NCI-H748 treated with DMSO at 0.1 percent for 48 hours (cell line): ENCODE measurements at places on chromosomes 4 and X.

DNA sequence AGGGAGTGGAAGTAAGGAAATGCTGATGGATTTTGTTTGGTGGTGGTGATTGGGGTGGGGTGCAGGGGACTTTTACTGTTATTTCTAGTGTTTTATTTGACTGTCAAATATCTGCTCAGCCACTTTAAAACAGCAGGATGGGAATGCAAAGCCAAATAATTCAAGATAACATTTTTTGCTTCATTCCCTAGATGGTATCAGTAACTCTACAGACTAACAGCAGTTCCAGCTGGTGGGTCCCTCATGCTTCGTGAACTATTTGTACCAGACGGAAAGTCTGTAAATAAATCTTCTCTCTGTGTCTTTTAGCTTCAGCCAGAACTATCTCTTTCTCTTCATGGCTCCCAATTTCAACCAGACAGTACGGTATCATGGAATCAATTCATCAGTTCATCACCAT, 27.5 kb downstream of the GPR143 start:
- no peak for DNase-seq

GRCh38 chrX:77505227-77505626, 58.0 kb downstream of the FGF16 start:
- DNase-seq, result no peak

DNA sequence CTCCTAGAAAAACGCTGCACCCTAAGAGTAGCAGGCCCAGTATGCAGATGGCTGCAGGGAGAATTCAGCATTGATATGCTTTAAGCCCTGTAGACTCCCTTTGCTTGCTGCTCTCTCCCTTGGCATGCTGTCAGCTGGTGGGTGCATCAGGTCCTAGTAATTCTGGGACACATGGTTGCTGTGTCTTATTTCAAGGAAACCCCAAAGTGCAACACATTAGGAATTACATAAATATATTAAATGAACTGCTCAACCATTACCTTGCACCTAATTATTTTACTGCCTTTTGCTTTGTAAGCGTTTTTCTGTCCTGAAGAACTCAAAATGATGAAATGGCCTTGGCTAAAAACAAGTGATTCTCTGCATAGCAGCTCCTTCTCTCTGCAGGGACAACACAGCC, 516.3 kb downstream of the ZIC3 start:
- DNase-seq, result no peak

DNA sequence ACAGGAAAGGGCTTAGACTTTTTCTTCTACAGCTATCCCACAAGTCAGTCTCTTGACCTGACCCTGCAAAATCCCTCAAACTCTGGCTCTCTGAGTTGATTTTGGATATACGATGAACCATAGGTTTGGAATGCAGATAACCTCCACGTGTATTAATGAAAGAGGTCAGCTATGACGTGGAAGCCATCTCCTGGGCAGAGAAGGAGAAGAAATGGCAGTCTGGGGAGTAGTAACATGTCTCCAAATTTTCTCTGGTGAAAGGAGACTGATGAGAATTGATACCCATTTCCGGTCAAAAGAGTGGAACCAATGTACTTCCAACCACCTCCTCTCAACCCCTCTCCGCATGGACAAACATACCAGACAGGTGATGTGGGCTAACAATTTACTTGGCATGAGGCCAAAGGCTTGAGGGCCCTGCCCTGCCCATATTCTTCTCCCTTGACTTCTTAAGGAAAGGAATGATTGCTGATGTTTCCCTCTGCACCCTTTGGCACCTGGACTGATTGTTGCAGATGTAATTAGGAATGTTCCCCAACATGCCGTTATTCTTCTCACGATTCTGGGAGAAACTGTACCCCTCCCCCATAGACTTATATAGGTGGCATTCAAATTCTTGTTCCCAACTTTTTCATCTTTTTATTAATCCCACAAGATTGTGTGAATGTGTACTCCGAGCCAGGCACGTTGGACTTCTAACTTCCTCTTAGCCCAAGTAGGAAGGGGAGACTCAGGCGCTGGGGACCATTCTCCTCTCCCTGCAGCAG, 580 bp upstream of the PLS3 start:
- DNase-seq, result peak; percentile 49

DNA sequence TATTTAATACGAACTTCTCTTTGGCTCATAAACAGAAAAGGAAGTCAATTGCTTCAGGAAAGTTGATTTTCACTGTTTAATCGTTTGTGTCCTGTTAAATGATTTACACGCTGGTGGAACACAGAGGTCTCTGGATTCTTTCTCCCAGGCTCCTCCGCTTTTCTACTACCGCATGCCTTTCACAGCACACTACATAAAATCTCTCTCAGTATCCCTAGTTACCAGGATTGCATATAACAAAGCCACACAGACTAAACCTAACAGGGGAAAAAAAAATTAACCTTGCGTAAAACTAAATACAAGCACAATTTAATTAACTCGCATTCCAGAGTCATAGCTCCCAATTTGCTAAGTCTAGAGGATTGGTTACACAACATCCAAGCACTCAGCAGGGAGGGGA, 133.9 kb downstream of the CORIN start:
- DNase-seq, result no peak

DNA sequence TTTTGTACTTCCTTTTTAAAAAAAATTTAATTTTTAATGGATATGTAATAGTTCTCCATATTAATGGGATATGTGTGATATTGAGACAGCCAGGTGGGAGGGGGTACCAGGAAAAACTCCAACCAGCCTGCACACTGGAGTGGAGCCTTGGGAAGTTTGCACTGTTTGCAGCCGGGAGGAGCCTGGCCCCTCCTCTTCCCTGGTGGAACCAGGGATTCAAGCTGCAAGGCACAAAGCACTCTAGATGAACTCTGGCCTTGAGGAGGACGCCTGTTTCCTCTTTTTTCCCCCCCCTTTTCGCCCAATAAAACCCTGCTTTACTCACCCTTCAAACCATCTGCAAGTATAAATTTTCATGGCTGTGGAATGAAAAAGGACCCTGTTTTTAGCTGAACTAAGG, 48.2 kb upstream of the GC start:
- DNase-seq, result no peak

DNA sequence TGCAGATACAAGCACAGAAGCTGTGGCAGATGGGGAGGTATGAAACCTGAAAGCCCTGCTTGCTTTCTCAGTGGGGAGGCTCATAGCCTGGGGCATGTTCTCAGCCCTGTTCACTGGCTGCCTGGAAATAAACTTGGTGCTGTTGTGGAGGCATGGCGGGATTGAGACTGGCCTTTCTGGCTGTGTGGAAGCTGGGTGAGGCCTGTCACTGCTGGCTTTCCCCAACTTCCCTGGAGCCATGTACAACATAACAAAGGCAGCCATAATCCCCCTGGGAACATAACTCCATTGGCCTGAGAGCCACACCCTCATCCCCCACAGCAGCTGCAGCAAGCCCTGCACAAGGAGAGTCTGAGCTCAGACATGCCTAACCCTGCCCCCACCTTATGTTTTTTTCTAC, 237.7 kb upstream of the TLL1 start:
- DNase-seq, result no peak

GRCh38 chrX:40845331-40845911, 110.1 kb upstream of the MED14 start:
- DNase-seq, result no peak

DNA sequence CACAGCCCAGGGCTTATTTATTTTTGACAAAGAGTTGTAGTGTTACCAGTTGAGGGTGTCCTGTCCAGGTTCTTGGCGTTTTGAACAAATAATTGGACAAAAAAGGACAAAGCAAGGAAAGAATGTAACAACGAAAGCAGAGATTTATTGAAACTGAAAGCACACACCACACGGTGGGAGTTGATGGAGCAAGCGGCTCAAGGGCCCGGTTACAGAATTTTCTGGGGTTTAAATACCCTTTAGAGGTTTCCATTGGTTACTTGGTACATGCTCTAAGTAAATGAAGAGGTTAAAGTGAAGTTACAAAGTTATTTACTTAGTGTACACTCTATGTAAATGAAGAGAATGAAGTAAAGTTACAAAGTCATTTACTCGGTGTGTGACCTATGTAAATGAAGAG, 27.8 kb upstream of the OPHN1 start:
- no peak for DNase-seq

GRCh38 chr4:123350191-123350544, 46.4 kb upstream of the SPRY1 start:
- DNase-seq, result peak; percentile 1

GRCh38 chrX:19810802-19811201, 76.6 kb downstream of the SH3KBP1 start:
- no peak for DNase-seq

GRCh38 chr4:146477054-146477453, 44.7 kb downstream of the SLC10A7 start:
- no peak for DNase-seq

DNA sequence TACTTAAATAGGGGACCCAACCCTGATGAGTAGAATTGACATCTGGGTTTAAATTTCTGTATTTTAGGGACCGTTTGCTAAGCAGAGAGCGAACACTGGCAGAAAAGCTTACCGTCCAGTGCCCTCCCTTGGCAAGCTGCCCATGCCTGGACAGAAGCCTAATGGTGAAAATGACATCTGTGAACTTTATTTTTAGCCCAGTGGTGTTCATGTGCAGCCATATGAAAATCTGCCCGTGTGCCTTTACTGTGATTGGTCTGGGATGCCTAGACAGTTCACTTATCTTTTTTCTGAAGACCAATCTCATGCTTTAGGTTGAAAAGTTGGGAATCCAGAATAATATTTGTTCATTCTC, 1.1 kb downstream of the STBD1 start:
- DNase-seq, result no peak

DNA sequence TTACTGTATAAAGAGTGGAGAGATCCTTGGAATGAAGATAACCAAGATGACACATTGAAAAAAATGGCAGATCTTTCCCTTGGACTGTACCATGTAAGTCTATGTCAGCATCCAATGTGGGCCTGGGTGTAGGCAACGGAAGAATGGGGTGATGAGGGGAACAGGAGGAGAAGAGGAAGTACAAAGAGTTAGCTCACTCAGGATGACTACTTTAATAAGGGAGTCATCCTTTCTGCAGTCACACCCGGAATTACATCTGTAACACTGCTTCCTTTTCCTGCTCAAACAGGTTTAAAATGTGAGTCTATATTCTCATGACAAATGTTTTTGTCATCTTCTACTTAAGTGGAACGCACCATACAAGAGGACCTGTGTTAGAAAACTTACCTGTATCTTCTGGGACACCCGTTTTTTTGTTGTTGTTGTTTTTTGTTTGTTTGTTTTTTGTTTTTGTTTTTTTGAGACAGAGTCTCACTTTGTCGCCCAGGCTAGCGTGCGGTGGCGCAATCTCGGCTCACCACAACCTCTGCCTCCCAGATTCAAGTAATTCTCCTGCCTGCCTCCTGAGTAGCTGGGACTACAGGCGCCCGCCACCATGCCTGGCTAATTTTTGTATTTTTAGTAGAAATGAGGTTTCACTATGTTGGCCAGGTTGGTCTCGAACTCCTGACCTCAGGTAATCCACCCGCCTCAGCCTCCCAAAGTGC, 18.0 kb downstream of the HPSE start:
- no peak for DNase-seq

DNA sequence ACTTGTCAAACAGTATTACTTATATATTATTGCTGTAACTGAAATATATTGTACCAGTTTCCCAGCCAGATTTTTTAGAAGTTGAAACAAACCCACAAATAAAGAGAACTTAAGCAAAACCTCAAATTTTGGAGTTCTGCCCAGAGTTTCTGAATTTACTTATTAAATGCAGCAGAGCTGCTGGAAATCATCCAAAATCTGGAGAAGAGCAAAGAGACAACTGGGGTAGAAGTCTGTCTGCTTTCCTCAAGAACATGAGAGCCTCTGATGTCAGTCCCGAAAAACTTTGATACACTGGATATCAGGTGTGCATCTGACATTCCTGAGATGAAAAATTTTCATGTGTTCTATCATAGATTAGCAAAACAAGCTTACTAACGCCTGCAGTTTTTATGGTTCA, 325.9 kb downstream of the NR3C2 start:
- no peak for DNase-seq

GRCh38 chr4:68606240-68606639, 30.1 kb upstream of the UGT2B17 start:
- no peak for DNase-seq

DNA sequence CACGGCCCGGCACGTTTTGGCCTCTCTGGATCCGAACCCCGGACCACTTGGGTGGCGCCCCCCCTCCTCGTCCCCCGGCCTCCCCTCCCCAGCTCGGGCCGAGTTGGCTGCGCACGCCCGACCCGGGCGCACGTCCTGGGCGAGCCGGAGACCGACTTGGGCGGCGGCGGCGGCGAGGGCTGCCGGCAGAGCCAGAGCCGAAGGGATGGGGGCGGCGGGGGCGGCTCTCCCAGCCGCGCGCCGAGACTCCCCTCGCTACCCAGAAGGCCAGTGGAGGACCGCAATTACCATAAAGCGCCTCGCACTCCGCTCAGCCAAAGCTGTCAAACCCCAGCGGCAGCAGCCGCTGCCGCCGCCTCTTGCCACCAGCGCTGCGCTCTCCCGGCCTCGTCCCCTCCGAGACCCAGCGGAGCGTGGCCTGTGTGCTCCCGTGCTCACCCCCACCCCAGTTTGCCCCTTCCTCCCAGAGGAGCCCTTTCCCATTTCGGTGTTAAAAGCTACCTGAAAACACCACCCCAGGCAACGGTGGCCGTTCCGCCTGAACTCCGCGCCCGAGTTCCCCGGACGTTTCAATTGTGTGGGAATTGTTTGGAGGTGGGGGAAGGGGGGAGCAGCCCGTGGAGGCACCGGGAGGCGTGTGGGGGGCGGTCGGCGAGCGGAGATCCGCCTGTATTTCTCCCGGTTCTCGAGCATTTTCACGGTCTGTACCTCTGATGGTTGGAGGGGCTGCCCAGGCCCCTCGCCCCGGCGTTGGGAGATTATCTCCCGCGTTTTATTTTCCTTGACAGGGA, 701 bp upstream of the BCOR start:
- DNase-seq, result peak; percentile 13

GRCh38 chr4:187070740-187071139, 347.1 kb upstream of the FAT1 start:
- no peak for DNase-seq

GRCh38 chr4:173135241-173135847, 33.3 kb upstream of the GALNT7 start:
- no peak for DNase-seq

GRCh38 chr4:113144091-113144490, 94.6 kb downstream of the ANK2 start:
- DNase-seq, result no peak

DNA sequence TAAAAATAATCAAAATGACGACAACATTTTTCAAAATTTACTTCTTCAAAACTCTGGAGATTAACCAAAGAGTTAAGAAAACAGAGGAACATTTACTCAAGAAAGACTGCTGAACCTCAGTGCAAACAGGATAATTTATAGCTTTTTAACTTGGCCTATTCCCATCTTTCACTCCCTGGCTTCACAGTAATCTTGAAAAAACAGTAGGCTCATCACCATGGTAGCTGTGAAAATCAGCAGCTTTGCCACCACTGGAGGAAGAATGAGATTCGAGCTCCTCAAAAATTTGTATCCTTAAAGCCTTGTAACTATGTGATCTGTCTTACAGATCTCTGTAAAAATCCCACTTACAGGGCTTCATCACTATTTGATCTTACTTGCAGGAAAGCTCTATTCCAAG, 447.7 kb upstream of the CTSO start:
- DNase-seq, result no peak
